Mesothelial cell of epicardium (in vitro differentiated cells): ENCODE measurements at places on chromosomes 12 and 14.

DNA sequence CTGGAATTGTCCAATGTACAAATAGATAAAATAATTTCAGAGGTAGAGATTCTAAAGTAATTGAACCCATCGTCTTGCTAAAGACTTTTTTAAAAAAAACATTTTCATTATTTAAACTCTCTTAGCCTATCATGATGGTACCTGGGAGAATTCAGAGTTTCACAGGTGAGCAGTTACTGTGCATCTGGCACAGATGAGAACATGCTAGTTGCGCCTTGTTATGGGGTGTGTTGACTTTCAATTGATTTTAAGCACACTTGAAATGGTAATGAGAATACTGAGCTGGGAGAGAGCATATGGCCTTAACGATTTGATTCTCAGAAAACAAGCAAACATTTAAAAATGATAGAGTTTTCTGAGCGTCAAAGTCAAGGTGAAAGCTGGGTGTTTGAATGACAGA lies 66.6 kb downstream of the FLRT2 start:
- DNase-seq, result no peak

GRCh38 chr14:96038920-96039632 lies at the start of gene C14orf132:
Gene C14orf132, plus strand, starts transcription at chr14:96039362. Its CDS starts 139 bp downstream, at chr14:96039501.
- DNase-seq, result peak; percentile 45

- DNase-seq, result no peak
Observed at GRCh38 chr12:133106253-133106652, 23.8 kb downstream of the ZNF891 start.

GRCh38 chr14:20746566-20746965 lies 879 bp downstream of the EDDM3A start:
- DNase-seq, result no peak

GRCh38 chr14:24694680-24695079 lies 60.7 kb upstream of the GZMB start:
- no peak for DNase-seq

DNA sequence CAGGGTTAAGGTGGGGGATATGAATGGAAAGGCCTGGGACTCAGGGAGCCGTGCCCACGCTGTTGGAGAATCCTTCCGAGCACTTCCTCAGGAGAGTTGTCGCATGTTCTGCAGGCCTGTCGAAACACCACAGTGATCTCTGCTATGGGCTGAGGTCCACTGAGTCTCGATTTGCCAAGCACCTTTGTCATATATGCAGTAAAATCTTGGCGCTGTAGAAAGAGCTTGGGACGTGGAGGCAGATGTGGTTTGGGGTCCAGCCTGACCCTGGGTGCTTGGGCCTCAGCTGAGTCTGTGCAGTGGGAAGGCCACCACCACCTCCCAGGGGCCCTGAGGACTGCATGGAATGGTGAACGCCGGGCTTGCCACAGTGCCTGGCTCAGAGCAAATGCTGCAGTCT lies 32.9 kb downstream of the C14orf132 start:
- DNase-seq, result no peak

DNA sequence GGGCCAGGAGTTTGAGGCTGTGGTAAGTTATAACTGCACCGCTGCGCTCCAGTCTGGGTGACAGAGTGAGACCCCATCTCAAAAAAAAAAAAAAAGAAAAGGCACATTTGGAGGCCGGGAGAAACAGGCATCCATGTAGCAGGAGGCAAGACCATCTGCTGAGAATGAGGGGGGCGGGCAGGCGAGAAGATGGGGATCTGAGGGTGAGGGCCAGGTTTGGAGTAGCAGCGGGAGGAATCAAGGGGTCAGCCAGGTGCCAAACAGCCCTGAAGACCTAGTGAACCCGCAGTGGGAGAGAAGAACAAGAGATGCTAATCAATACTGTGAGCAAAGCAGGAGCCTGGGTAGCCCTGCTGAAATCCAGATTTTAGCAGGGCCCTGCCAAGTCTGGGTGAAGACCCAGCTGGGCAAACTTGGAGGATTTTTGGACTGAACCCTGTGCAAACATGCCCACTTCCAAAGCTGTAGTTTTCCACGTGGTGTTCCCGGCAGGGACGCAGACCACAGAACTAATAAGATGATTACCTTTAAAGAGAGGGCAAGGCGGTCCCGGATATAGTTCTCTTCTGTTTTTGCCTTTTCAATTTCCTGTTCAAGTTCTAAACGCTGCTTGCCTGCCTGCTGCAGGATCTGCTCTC lies 61.0 kb downstream of the NIN start:
- DNase-seq, result no peak

- no peak for DNase-seq
Observed at GRCh38 chr12:51838762-51839161, 9.8 kb downstream of the FIGNL2 start.

DNA sequence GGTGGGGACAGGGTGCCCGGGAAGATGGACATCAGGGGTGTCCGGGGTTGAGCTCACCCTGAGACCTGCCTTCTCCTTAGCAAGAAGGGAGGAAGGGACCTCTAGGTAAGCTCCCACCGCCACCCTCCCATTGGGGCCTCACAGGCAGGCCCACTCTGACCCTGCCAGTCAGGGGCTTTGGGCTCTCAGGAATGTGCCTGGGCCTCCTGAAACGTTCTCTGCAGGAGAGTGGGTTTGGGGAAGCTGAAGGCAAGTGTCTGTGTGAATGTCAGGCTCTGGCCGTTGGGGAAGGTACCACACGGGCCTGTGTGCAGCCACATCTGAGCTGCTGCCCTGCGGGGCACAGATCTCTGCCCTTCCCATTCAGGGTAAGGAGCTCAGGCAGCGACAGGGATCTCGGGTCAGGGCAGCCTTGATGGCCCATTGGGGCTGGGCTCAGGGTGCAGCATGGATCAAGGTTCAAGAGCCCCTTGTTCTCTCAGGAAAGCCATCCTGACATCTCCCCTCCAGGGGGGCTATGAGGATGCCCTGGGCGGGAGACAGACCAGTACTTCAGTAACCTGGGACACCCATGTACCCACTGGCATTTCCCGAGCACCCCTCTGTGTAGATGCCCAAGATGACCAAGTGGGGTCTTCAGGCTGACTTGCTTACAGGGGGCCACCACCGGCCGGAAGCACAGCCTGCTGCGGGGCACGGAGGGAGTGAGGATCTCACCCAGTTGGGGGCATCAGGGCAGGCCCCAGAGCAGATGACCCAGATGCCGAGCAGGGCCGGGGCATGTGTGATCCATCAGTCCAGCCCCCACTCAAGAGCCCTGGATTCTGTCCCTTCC lies 29.7 kb downstream of the FAM222A start:
- peak; percentile 8 for DNase-seq

- DNase-seq, result no peak
Observed at GRCh38 chr12:123127182-123127495, 23.8 kb downstream of the PITPNM2 start.

GRCh38 chr12:99695050-99695449 lies 47.5 kb downstream of the GARIN6 start:
- no peak for DNase-seq

DNA sequence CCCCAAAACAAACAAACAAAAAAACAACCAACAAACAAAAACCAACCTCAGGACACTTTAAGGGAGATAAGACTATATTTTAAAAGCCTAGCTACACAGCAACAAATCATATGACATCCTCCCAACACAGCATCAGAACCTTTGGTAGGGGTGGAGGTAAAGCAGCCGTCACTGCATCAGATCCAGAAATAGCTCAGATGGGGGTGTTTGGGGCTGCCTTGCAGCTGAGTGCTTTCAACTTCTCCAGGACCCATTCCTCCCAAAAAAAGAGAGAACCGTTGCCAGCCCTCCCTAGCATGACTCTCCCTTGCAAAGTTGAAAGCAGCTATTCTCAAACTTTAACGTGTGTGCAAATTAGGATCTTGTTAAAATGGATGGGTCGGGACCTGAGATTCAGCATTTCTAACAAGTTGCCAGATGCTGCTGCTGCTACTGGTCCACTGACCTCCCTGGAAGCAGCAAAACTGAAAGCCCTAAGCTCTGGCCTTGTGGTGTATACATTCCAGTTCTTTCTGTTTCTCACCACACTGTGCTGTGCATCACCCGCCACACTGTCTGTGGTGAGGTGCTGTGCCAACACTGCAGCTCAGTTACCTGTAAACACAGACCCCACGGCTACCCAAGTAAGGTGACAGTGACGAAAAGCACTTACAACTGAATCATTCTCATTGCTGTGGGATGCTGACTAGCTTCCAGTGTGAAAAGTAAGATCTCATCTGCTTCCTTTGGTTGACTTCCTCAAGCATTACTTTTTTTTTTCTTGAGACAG lies 54.0 kb downstream of the SLC38A1 start:
- DNase-seq, result no peak

DNA sequence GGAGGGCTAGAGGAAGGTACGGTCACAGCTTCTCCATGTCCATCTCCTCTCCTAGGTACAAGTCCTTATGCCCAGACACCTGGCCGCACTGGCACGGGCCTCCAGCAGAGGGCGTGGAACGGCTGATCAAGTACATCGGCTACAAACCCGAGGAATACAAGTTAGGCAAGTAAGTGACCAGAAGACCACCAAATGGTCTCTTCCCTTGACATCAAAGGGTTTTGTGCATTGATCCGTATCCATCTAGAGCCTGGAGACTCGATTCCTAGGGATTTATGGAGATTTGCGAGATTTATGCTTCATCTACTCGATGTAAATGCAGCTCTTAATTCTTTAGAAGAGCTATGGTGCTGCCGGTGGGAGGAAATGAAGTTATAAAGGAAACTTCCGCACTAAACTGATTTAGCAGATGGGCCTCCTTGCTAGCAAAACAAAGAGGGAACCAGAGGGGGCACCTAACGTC lies 44.2 kb downstream of the KCTD10 start:
- DNase-seq, result peak; percentile 85

DNA sequence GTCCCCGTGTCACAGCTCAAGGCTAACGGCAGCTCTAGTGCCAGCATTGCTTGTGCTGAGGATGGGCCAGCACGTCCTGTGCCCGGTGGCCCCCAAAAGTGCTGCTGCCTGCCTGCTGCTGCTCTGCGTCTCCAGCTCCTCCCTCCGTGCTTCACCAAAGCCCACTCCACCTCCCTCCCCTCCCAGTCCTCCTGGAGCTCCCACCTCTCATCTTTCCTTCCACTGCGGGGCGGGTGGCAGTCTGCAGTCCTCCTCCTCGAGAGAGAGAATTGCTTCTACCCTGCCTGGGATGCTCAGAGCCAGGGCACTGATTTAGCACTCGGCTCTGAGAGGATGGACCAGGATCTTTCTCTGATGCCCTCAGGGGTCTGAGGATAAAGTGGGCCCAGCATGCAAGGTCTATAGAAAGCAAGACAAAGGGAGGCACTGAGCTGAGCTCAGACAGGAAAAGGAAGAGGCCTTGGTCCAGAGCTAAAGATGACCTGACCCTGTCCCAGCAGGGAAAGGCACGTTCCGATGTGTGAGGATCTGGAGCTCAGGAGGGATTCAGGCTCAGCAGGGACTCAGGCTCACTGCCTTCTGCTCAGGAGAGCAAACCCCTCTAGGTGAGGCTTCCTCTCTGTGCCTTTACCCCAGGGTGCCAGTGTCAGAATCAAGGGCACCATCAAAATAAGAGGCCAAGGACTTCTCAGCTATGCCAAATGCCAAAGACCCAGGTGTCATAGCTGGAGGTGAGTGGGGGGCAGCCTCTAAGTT lies 113.1 kb upstream of the FKBP4 start:
- no peak for DNase-seq

GRCh38 chr14:105212541-105213300 lies 31.6 kb upstream of the NUDT14 start:
- no peak for DNase-seq

GRCh38 chr12:64621257-64621942 lies 11.1 kb downstream of the RASSF3 start:
- DNase-seq, result no peak

- no peak for DNase-seq
Observed at GRCh38 chr12:71130521-71131069, 27.2 kb downstream of the TSPAN8 start.

DNA sequence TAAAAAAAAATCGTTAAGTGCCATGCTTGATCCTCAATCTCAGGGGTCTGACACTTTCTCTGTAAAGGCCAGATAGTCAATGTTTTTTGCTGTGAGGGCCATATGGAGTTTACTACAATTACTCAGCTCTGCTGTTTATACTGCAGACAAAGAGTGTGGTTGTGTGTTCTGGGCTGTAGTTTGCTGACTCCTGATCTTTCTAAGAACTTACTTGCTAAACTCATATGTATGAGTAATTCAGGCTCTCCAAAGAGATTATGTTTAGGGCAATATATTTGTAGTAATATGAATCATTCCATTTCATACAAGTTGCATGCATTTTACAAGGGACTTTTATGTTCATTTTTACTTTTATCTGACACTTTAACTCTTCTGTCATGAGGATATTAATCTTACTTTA lies 188.2 kb downstream of the TMTC2 start:
- DNase-seq, result no peak

DNA sequence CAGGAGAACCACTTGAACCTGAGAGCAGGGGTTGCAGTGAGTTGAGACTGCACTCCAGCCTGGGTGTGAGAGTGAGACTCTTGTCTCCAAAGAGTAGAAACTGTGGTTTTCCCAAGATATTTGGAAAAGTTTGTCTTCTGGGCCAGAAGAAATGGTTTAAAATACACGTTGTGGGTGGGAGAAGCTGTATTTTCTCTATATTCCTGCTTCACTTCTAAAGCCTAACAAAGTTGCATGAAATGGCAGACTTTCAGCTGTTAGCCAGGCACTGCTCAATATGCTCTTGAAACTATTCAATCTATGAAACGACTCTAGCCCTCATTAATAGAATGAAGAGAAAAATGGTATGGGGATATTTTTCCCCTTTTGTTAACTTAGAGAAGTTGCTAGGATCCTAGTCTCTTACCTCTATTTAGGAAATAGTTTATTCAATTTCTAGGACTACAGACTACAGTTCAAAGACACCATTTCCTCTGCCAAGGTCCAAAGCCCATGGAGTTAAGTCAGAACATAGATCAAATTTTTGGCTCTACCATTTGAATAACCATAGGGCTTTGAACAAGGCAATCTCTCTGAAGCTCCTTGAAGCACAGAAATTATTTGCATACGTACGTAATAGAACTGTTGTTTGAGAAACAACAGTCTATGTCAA lies 49.3 kb upstream of the OR5AU1 start:
- no peak for DNase-seq

DNA sequence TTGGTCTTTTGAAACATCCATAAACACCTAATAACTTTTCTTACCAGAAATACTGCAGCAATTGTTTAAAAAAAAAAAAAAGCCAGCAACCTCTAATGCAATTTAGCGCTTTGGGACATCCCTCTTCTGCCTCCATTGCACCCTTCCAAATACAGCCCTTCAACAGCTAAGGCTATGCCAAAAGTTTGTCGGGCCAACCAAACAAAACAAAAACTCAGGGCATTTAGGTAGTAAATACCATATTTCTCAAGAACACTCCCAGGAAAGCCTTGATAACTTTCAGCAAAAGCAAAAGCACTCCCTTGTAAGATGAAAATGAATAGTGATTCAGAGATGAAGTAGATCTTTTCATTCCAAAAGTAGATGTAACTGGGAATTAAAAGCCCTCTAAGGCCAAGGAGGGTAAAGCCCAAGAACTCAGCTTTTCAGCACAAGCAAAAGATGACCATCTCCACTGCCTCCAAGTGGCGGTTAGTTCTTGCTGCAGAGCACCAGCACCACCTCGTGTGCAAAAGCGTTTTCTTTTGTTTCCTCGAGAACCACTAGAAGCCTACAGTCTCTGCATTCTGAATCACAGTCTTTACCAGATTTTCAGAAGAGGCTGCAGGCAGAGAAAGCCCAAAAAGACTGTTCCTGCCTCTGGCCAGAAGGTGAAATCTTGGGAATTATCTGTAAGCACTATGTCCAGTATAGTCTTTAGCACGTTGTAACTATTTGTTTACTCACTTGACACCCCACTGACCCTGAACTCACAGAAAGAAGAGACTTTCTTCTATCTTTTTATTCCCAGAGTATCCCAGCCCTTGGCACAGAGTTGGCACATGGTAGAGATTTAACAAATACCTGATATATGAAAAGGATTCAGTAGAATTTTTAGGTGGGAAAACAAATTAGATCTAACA lies 53.1 kb downstream of the SIX6 start:
- peak; percentile 48 for DNase-seq
